GM13977 (cell line): ENCODE measurements at places on chromosomes 6 and 20.

GRCh38 chr6:13262302-13263230, 65.8 kb downstream of the TBC1D7 start:
- DNase-seq, result no peak

DNA sequence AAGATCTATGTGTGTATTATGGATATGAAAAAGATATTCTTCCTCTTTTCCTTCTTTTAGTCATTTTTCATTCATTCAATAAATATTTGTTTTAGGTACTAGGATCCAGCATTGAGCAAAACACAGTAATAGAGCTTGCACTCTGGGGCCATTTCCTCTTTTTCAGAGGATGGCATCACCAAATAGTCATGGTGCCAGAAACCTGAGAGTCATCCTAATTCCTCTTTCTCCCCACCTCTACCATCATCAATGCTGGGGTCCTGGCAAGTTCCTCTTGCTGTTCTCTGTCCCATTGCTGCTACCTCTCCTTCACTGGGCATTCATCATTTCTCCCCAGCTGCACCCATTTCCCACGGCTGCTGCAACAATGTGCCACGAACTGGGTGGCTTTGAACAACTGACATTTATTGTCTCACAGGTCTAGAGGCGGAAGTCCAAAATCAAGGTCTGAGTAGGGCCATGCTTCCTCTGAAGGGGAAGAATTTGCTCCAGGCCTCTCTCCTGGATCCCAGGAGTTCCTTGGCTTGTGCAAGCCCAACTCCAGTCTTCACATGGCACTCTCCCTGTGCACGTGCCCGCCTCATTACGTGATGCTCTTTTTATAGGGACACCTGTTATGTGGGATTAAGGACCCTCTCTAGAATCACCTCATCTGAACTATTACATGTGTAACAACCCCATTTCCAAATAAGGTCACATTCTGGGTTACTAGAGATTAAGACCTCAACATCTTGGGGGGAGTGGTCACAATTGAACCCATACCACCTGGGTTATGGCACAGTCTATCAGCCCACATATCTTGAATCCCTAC, 9.5 kb upstream of the IGF2R start:
- no peak for DNase-seq

DNA sequence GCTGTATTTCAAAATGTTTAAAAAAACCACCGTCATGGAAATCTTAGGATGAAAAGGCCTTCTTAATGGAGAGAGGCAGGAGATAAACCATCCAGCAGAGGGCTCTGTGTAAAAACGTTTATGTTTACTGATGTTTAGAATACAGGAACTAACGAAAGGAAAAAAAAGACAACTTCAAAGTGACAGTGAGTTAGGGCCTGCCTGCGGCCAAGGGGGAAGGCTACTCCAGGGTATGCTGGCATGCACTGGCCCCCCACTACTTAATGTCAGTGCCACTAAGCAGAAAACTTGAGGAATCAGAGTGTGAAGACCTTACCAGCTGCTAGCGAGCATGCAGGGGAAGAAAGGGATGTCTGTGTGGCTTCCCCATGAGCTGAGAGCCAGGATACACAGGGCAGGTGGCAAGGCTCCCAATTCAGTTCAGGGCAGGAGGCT, 47.7 kb downstream of the AKAP7 start:
- DNase-seq, result peak; percentile 10

- no peak for DNase-seq
Measured at GRCh38 chr20:15122613-15123012, 785.2 kb upstream of the FLRT3 start.

- no peak for DNase-seq
Measured at GRCh38 chr6:40960742-40961430, 78.1 kb downstream of the UNC5CL start.

- peak; percentile 42 for DNase-seq
Measured at GRCh38 chr6:99334526-99335127, 14.8 kb downstream of the FAXC start.

- DNase-seq, result no peak
Measured at GRCh38 chr6:144262470-144263369, 22.4 kb upstream of the UTRN start.

GRCh38 chr6:63739094-63739687, 103.6 kb downstream of the PHF3 start:
- no peak for DNase-seq

DNA sequence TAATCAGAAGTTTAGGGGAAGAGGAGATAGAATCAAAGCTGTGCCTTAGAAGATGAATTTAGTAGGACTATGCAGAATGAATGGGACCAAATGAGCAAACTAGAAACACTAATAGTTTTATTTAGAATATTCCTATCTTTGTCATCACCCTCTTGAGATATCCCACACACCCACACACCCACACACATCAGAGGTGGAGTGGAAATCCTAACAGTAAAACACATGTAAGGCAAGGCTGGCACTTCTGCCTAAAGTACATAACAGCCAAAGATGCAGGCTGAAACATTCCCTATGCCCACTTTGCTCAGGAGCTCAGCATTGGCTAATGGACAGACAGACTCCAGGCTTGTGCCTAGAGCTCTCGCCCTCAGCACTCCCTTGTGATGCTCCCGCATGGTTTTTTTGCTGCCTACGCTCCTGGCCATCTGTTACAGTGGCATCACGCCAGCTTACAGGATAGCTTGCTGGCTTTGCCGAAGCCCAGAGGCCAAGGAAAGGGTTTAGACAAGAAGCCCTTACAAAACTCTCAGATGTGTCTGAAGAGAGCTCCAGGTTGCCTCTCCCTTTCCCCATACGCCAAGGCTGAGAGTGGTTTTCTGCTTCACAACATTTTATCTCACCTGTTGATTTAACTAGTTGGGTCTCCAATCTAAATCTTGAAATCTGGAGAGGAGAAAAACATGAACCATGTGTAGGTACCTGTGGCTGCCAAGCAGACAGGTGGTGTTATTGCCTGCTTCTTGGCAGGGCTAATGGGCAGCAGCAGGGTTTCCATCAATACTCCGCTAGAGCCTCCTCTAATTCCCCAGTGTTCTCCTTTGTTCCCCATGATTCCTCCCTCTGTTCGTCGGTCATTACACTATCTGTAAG, 282.6 kb upstream of the ID4 start:
- DNase-seq, result no peak

- peak; percentile 14 for DNase-seq
Measured at GRCh38 chr6:144006736-144007477, 1.2 kb downstream of the PLAGL1 start.

GRCh38 chr6:169252505-169253189, 999 bp downstream of the THBS2 start:
- DNase-seq, result no peak

- peak; percentile 32 for DNase-seq
Measured at GRCh38 chr6:149965194-149966020, 1.7 kb downstream of the ULBP1 start.

- DNase-seq, result no peak
Measured at GRCh38 chr6:44278774-44279697, 8.8 kb downstream of the TMEM151B start.

GRCh38 chr6:129175066-129175465, 292.1 kb downstream of the LAMA2 start:
- no peak for DNase-seq

- DNase-seq, result no peak
Measured at GRCh38 chr6:65064844-65065243, 642.2 kb downstream of the EYS start.

GRCh38 chr6:46993846-46994245, 48.3 kb downstream of the ADGRF1 start:
- no peak for DNase-seq
